Dermis blood vessel endothelial cell (primary cell): ENCODE measurements at places on chromosomes 1 and 21.

GRCh38 chr21:42144679-42145568 lies 73.8 kb downstream of the UMODL1 start:
- DNase-seq = no peak

GRCh38 chr21:25717491-25718147 lies 17.1 kb downstream of the ATP5PF start:
- peak; percentile 81 for DNase-seq

DNA sequence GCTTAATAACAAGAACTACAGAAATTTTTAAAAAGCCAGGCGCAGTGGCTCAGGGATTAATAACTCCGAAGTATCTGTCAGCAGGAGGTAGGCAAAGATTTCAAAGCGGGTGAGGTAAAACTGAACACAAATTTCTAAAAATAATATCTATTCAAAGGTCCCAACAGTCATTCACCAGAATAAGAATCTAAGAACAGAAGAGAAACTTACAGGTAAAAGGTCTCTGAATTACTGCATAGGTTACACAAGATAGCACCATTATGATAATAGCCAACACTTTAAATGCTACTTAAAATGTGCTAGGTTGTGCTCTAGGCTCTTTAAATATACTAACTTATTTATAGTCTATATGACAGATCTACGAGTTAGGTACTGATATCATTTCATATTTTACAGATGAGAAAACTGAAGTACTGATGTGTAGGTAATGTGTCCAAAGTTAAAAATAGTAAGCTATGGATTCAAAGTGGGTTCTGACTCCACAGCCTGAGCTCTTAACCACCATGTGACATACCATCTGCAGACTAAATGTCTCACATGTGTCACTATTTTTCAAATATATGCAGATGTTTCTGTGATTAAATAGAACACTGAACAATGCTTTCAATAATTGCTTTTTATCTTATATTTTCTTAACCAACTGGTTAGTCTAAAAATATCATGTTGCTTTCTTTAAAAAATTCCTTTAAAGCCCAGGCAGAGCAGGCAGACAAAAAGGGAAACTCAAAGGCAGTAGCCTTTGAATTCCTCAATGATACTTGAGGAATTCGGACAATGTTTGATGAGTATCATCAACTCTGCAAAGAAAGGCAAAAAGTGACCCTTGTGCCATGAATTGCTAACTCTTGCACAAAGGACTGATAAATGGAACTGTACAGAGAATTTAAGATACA lies 80.5 kb upstream of the TTC39A start:
- DNase-seq = no peak

DNA sequence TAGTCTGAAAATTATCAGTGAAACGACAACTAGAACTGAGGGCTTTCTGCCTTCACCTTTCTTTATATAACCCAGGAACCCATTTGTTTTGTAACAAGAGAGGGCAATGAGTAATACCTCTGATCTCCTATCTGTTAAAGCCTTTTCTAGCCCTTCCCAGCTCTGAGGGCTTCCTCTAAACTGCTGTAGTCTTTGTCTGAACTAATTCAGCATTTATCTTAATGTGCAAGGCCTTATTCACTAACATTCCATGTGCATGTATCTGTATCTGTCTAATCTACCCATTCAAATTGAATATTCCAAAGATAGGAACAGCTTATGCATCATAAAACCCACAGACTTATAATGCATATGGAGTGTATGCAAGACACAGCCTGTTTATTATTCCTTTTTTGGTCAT lies 167.1 kb downstream of the LYPLAL1 start:
- no peak for DNase-seq

- peak; percentile 20 for DNase-seq
These were observed 167.2 kb upstream of the ATP1B1 start for GRCh38 chr1:168939110-168939946.

GRCh38 chr1:14654554-14654953 lies 56.1 kb downstream of the KAZN start:
- DNase-seq = no peak

DNA sequence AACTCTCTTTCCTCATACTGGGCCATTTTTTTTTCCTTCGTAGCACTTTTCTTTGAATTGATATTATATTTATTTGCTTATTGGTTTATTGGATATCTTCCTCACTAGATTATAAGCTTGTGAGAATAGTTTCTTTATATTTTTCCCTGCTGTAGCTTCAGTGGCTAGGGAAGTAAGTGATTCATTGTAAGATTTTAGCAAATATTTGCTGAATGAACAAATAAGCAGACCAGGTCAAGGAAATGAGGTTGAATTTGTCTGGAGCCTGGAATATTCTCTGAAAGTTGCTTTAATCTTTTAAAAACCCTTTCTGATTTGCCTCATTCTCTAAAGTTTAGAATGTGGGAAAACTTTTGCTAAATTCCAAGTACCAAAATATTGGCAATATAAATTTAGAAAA lies 80.2 kb downstream of the RABGAP1L start:
- no peak for DNase-seq

- DNase-seq = no peak
These were observed 11.1 kb downstream of the PEA15 start for GRCh38 chr1:160216301-160216700.

DNA sequence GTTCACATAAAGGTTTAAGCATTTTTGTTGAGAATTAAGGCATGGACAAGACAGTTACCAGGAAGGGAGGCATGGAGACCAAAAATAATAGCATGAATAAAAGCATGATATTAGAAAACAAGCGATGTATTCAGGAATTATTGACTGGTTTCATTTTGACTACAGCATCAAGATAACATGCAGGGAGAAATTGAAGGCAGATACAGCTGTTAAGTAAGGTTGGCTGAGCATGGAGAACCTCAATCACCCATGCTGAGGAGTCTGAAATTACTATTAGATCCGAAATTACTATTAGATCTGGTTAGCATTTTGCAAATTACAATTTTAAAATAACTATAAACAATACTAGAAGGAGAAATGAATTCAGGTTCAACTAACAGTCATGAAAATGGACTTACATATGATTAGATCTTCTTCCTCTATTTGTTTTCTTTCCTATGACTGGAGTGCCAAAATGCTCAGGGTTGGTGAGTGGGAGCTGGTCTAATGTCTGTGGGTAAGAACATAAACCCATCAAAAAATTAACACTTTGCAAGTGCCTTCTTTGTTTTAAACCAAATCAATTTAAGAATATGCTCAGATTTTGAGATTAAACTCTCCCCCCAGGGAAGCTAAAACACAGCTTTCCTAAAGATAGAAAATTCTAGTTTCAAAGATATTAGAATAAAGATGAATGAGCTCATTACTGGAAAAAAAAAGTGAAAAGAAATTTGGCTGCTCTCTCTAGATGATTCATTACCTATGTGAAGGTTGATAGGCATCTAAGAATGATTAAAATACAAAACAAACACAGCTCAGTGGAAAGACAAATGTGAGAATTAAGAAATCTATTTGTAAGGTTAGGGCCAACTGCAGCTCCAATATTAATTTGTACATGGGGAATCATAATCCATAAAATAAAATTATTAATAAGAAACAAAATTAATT lies 81.7 kb downstream of the ARID4B start:
- DNase-seq = peak; percentile 57

GRCh38 chr1:224450561-224451350 lies 16.2 kb upstream of the WDR26 start:
- no peak for DNase-seq

- DNase-seq = no peak
These were observed 571 bp upstream of the CAPN9 start for GRCh38 chr1:230746617-230747016.

DNA sequence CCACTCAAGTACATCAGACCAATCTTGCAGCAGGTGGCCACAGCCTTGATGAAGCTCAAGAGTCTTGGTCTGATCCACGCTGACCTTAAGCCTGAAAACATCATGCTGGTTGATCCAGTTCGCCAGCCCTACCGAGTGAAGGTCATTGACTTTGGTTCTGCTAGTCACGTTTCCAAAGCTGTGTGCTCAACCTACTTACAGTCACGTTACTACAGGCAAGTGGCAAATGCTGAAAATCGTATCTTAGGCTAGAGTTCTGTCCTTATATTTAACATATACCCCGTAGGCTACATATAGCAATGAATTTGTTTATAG lies 12.1 kb downstream of the HIPK1 start:
- no peak for DNase-seq

GRCh38 chr1:110788673-110789072 lies 84.3 kb upstream of the CD53 start:
- DNase-seq = no peak

DNA sequence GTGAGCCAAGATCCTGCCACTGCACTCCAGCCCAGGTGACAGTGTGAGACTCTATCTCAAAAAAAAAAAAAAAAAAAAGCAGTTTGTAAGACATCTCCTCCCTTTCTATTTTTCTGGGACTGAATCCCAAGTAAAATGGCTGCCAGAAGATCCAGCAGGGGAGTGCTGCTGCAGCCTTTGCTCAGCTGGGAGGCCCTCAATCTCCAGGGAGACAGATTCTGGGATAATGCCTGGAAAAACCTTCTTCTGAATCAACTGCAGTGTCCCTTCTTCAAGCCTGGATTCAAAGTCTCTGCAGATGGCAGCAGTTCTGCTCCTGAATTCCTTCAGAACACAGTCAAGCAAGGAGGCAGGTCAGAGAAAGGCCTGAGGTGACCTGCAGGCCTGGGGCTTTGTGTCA lies 191.0 kb upstream of the NRIP1 start:
- no peak for DNase-seq

DNA sequence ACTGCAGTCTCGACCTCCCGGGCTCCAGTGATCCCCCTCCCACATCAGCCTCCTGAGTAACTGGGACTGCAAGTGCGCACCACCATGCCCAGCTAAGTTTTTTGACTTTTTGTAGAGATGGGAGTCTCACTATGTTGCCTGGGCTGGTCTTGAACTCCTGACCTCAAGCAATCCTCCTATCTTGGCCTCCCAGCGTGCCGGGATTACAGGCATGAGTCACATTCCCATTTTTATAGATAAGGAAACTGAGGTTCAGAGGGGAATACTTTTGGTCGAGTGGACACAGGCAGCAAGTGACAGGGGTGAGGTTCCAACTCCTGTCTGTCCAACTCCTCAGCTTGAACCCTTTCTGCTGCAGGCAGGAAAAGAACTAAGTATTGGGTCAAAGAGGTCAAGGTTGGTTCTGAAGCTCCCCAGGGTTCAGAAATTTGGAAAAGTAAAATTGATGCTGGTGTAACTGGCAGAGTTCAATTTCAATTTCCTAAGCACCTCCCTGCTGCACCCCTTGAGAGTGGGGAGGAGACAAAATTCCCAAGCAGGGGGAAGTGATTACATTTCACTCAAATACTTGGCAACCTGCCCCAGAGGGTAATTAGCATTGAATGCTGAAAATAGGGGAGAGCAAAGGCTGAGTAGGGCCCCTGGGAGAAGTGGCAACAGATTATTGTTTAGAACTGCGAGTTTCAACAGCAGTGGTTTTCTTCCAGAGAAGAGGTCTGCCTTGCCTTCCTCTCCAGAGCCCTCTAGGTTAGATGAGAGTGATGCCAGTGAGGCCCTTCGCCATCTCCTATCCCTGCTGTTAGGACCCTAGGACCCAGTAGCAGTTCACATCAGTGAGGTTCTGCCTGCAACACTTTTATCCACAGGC lies 17.5 kb upstream of the ALPL start:
- peak; percentile 29 for DNase-seq

GRCh38 chr1:183674339-183674738 lies 21.2 kb upstream of the APOBEC4 start:
- DNase-seq = no peak

- no peak for DNase-seq
These were observed 30.1 kb downstream of the TNFRSF1B start for GRCh38 chr1:12196641-12197482.

- DNase-seq = peak; percentile 37
These were observed 602 bp upstream of the RIMKLA start for GRCh38 chr1:42379794-42380585.

GRCh38 chr1:214637722-214638458 lies 34.9 kb downstream of the CENPF start:
- peak; percentile 75 for DNase-seq

- DNase-seq = no peak
These were observed 105.2 kb downstream of the MRPL39 start for GRCh38 chr21:25501996-25502665.

DNA sequence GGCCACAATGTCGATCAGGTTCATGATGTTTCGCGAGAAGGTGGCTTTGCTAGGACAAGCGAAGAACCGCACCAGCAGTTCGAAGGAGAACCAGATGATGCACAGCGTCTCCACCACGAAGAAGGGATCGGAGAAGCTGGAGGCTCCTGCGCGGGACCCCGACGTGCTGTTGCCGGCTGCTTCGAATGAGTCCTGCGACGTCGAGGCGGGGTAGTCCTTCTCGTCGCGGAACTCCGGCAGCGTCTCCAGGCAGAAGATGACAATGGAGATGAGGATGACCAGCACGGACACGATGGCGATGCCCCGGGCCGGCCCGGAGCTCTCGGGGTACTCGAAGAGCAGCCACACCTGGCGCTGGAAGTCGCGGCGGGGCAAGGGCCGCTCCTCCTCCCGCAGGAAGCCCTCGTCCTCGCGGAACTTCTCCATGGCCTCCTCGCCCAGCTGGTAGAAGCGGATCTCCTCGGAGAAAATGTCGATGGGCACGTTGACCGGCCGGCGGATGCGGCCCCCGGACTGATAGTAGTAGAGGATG lies 869 bp downstream of the KCNA3 start:
- DNase-seq = no peak

- peak; percentile 6 for DNase-seq
These were observed 144.4 kb upstream of the ETS2 start for GRCh38 chr21:38661197-38661871.

DNA sequence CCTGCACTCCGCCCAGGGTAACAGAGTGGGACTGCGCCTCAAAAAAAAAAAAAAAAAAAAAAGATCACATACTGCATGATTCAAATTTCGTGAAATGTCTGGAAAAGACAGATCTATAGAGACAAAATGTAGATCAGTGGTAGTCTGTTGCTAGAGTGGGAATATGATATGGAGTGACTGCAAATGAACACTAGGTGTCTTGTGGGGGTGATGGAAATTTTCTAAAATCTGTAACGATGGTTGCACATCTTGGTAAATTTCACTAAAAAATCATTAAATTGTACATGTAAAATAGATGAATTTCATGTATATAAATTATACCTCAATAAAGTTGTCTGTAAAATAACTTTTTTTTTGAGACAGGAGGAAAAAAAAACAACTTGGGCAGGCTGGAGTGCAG lies 5.5 kb downstream of the AIDA start:
- no peak for DNase-seq

GRCh38 chr1:72851597-72851996 lies 569.3 kb upstream of the NEGR1 start:
- DNase-seq = no peak

- DNase-seq = no peak
These were observed 16.5 kb downstream of the SOD1 start for GRCh38 chr21:31675960-31676359.
